ENCODE measurements at places on chromosomes 6 and 20.

GRCh38 chr6:5305968-5306626 lies 44.8 kb downstream of the FARS2 start:
- peaks cover 16% of the 10 kb centered on the region for H3K4me1 ChIP-seq
- no peak overlapping the region for H3K4me3 ChIP-seq
- H3K27ac ChIP-seq: no peak overlapping the region
- H3K27me3 ChIP-seq: no peaks in the 10 kb centered on the region
- no peak for DNase-seq

DNA sequence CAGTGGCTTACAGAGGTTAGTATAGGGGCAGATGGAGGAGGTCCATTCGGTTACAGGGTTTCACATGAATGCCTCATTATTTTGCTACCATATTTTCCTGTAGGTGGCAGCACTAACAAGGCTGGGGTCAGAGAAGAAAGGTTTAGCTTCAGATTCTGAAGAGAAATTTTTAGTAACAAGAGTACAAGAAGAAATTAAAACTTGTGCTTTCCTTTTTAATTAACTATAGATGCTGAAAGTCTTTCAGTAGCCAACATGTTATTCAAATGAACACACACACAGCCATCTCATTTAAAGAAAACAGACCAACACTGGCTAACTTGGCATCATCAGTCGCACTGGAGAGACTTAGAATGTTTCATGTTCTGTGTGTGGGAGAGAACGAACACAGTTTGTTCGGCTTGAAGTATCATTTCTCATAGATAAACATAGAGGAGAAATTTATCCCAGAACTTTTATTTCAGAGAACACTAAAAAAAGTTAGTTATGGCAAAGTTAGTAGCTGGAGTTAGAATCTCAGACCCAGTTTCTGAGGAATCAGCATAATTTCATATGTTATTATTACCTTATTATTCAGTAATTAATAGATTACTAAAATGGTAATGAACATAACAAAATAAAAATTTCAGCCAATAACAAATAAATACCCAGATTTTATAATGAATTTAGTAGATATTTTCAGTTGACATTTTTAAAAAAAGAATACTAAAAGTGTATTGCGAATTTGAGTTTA lies 314.0 kb upstream of the RSPO3 start:
- H3K4me1 ChIP-seq: no peaks in the 10 kb centered on the region
- H3K4me3 ChIP-seq: no peak overlapping the region
- DNase-seq: no peak
- no peaks in the 10 kb centered on the region for H3K36me3 ChIP-seq
- no peak overlapping the region for H3K27ac ChIP-seq

- H3K4me3 ChIP-seq: no peak overlapping the region
- H3K27me3 ChIP-seq: no peaks in the 10 kb centered on the region
- H3K27ac ChIP-seq: no peak overlapping the region
- H3K36me3 ChIP-seq: no peaks in the 10 kb centered on the region
- H3K4me1 ChIP-seq: peaks cover 12% of the 10 kb centered on the region
These were observed 1.7 kb upstream of the TMEM170B start for GRCh38 chr6:11535801-11536230.

DNA sequence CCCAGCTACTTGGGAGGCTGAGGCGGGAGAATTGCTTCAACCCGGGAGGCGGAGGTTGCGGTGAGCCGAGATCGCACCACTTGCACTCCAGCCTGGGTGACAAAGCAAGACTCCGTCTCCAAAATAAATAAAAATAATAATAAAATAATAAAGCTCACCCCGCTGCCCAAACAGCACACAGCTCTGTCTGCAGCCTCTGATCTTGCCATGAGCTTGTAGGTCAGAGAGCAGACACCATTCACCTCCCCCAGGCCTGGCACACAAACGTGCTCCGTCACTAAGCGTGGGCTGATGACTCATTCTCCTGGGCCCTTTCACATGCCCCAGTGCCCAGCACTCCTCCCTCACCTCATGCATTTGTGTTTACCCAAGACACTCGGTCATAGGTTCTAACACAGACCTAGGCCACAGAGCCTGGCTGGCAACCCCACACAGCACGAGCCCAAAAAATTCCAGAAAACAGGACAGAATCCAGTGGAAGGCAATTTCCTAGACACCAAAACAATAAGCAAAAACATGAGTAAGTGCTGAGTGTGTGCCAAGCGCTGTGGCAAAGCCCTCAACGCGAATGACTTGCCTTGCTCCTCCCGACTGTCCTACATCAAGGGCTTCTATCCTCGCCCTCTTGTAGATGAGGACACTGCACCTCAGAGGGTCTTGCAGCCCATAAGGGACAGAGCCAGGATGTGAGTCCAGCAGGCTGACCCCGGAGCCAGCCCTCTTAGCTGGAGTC lies 18.0 kb downstream of the ATP9A start:
- no peak for DNase-seq
- H3K27ac ChIP-seq: peak overlapping the region; percentile 100
- H3K27me3 ChIP-seq: no peaks in the 10 kb centered on the region
- no peak overlapping the region for H3K4me3 ChIP-seq
- H3K36me3 ChIP-seq: no peaks in the 10 kb centered on the region

- H3K27ac ChIP-seq: no peak overlapping the region
- H3K4me3 ChIP-seq: no peak overlapping the region
- H3K4me1 ChIP-seq: peaks cover 14% of the 10 kb centered on the region
- H3K27me3 ChIP-seq: no peaks in the 10 kb centered on the region
- no peak for DNase-seq
These were observed 11.3 kb downstream of the SERPINB6 start for GRCh38 chr6:2959909-2960719.

DNA sequence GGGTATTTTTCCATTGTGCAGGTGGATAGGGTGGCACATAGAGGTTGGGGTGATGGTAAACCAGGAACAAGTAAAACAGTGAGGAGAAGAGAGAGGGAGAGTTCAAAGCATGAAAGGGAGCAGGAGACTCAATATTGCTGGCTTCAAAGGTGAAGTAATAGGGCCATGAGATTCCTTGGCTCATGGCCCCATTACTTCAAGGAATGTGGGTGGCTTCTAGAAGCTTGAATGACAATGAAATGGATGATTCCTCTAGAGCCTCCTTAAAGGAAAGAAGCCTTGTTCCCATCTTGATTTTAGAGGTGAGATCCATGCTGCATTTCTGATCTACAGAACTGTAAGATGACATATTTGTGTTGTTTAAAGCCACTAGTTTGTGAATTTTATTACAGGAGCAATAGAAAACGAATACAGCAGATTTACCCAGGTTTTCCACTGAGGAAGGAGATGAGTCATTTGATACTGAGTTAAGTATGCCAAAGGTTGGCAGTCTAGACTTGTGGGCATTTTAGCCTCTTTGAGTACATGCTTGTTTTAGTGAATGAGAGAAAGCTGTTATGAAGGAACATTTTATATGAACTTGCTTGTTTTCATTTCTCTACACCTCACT lies 110.4 kb downstream of the PLCB4 start:
- no peak overlapping the region for H3K4me3 ChIP-seq
- no peaks in the 10 kb centered on the region for H3K4me1 ChIP-seq
- DNase-seq: no peak

DNA sequence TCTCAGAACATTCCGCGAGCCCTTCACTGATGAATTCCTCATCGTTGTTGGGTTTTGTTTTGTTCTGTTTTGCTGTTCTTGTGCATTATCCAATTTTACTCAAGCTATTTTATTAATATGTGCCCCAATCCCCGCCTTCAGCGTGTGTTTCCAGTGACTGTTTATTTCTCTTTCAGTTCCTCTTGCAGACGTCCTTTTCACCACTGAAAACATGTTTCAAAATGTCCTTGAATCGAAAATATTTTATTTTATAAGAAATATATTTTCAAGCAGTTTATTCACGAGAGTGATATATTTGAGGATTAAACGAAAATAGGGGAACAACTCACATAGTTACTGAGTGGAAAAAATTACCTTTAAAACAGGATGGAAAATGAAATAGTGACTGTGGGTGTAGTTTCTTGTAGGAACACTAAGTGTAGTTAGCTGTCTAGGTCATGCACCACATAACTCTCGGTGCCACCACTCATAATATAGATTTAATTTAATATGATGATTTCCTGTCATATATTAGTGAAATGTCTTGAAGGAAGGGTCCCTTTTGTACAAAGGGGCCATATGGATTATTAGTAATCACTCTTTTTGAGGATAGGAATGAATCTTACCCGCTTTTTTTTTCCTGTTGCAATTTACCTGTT lies 45.3 kb upstream of the HDDC2 start:
- H3K27ac ChIP-seq: no peak overlapping the region
- no peaks in the 10 kb centered on the region for H3K27me3 ChIP-seq
- H3K36me3 ChIP-seq: no peaks in the 10 kb centered on the region
- H3K4me1 ChIP-seq: no peaks in the 10 kb centered on the region

GRCh38 chr6:154106251-154106650 lies 67.2 kb downstream of the OPRM1 start:
- H3K4me3 ChIP-seq: no peak overlapping the region
- H3K36me3 ChIP-seq: no peaks in the 10 kb centered on the region
- no peak overlapping the region for H3K27ac ChIP-seq
- no peaks in the 10 kb centered on the region for H3K4me1 ChIP-seq
- H3K27me3 ChIP-seq: no peaks in the 10 kb centered on the region
- DNase-seq: no peak

- no peaks in the 10 kb centered on the region for H3K36me3 ChIP-seq
- DNase-seq: no peak
- H3K4me3 ChIP-seq: peak overlapping the region; percentile 63
- H3K4me1 ChIP-seq: no peaks in the 10 kb centered on the region
- no peaks in the 10 kb centered on the region for H3K27me3 ChIP-seq
These were observed 49.4 kb downstream of the TMEM242 start for GRCh38 chr6:157273756-157274470.

- no peak overlapping the region for H3K4me3 ChIP-seq
- no peaks in the 10 kb centered on the region for H3K36me3 ChIP-seq
- H3K4me1 ChIP-seq: no peaks in the 10 kb centered on the region
These were observed 98.9 kb downstream of the KIF16B start for GRCh38 chr20:16474363-16474762.

DNA sequence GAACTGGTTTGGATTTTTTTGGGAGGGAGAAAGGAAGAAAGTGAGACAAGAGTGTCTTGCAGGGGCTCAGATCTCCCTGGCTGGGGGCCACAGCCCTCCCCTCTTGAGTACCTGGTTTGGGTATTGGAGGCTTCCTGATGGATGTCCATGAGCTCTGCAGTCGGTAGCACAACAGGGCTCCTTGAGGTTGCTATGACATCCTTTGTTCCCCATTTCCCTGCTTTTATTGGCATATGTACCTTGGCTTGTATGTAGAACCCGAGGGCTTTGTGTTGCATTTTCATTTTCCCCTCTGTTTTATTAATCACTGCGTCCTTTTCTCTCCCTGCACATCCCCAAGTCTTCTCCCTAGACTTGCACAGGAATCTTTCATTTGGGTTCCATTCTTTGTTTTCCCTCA lies 355.5 kb upstream of the TSHZ2 start:
- no peaks in the 10 kb centered on the region for H3K4me1 ChIP-seq
- DNase-seq: no peak
- no peak overlapping the region for H3K4me3 ChIP-seq
- H3K27me3 ChIP-seq: no peaks in the 10 kb centered on the region
- H3K27ac ChIP-seq: no peak overlapping the region

GRCh38 chr6:152700427-152700826 lies 2.7 kb downstream of the MYCT1 start:
- no peak for DNase-seq
- H3K36me3 ChIP-seq: no peaks in the 10 kb centered on the region
- no peak overlapping the region for H3K27ac ChIP-seq
- H3K27me3 ChIP-seq: no peaks in the 10 kb centered on the region
- no peak overlapping the region for H3K4me3 ChIP-seq

GRCh38 chr6:13827032-13827431 lies 12.7 kb upstream of the MCUR1 start:
- DNase-seq: no peak
- no peaks in the 10 kb centered on the region for H3K27me3 ChIP-seq
- H3K4me1 ChIP-seq: no peaks in the 10 kb centered on the region
- no peak overlapping the region for H3K27ac ChIP-seq
- H3K4me3 ChIP-seq: no peak overlapping the region

GRCh38 chr20:5513975-5514516 lies 197.3 kb upstream of the PROKR2 start:
- no peak overlapping the region for H3K4me3 ChIP-seq
- no peaks in the 10 kb centered on the region for H3K27me3 ChIP-seq
- no peak for DNase-seq

DNA sequence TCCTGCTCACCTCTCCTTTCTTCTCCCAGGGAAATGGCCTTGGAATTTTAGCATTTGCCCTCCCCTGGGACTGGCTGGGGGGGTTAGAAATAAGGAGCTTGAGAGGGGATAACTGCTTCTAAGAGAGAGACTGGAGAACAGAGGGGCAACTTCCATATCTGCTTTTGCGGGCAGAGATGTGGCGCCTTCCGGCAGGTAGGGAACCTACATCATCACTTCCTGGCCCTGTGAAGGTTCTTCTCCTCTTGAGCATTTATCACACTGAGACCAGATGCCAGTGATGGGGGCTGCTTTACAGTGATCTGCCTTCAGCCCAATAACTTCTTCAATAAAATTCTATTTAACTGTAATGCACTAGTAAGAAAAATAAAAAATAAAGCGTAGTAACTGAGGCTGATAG lies 48.1 kb downstream of the TBC1D7 start:
- H3K36me3 ChIP-seq: no peaks in the 10 kb centered on the region
- H3K4me3 ChIP-seq: no peak overlapping the region
- H3K27ac ChIP-seq: no peak overlapping the region
- DNase-seq: no peak
- no peaks in the 10 kb centered on the region for H3K27me3 ChIP-seq
- no peaks in the 10 kb centered on the region for H3K4me1 ChIP-seq

GRCh38 chr6:146244630-146245143 lies 215.8 kb downstream of the GRM1 start:
- no peaks in the 10 kb centered on the region for H3K27me3 ChIP-seq
- no peaks in the 10 kb centered on the region for H3K4me1 ChIP-seq
- H3K4me3 ChIP-seq: no peak overlapping the region
- no peaks in the 10 kb centered on the region for H3K36me3 ChIP-seq
- DNase-seq: no peak

DNA sequence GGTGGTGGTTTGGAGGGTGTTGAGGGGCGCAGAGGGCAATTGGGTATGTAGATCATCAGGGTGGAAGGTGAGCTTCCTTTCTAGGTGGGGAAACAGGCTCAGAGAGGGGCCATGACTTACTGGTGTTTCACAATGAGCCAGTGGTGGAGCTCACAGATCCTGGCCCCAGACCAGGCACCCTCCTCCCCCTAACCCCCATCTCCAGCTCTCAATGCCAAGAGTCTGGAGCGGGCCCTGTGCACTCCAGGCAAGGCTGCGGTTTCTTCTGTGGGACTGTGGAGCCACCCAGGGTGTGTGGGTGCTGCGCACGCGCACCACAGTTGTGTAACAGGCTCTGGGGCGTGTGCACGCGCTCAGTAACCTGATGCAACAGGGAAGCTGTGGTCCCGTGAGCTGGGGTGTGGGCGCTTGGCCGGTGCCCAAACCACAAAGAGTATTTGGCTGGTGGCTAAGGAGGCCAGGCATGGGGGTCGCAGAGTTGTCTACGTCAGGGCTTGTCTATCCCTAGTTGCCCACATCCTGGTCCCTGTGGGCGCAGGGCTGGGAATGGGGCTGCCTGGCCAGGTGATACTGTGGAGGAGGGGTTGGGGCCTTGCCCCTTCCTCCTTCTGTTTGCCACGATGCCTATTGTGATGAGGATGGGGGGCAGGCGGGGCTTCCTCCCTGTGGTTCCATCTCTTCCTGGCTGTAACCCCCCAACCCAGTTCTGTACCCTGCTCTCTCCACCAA lies 37.5 kb upstream of the MRPS18A start:
- no peak overlapping the region for H3K27ac ChIP-seq
- no peaks in the 10 kb centered on the region for H3K4me1 ChIP-seq
- H3K36me3 ChIP-seq: no peaks in the 10 kb centered on the region
- peak; percentile 70 for DNase-seq

GRCh38 chr20:20517296-20517695 lies 149.4 kb downstream of the INSM1 start:
- peaks cover 39% of the 10 kb centered on the region for H3K36me3 ChIP-seq
- no peak for DNase-seq
- no peaks in the 10 kb centered on the region for H3K27me3 ChIP-seq
- H3K4me3 ChIP-seq: no peak overlapping the region
- H3K27ac ChIP-seq: no peak overlapping the region

All from liver (tissue), 10 donors.